ENCODE measurements at places on chromosomes 2 and 18.

GRCh38 chr2:60416221-60417008 lies 137.0 kb downstream of the BCL11A start:
- no peak for DNase-seq

DNA sequence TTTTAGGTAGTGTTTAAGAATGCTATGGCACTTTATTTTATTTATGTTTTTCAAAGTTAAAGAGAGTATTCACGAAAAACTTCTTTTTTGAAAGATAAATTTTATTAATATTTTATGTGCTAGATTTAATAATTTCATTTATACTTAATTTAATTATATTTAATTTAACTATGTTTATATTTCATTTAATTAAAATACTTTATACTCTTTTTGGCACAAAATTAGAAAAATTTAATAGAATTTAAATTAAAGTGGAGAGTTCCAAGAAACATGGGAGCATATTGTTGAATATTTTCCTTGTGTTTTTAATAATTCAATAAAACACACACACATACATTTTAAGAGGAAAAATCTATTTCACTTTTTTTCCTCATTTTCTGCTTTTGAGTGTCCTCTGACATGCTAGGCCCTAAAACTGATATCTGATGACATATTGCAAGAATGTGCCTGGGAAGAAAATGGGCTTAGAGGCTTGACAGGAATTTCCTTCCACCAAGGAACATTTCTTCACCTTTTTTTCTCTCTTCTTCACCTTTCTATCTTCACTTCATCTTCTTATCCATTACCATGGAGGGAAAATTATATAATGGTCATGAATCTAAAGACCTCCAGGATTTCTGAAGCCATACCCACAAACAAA lies 15.4 kb downstream of the ARHGAP28 start:
- no peak for DNase-seq

DNA sequence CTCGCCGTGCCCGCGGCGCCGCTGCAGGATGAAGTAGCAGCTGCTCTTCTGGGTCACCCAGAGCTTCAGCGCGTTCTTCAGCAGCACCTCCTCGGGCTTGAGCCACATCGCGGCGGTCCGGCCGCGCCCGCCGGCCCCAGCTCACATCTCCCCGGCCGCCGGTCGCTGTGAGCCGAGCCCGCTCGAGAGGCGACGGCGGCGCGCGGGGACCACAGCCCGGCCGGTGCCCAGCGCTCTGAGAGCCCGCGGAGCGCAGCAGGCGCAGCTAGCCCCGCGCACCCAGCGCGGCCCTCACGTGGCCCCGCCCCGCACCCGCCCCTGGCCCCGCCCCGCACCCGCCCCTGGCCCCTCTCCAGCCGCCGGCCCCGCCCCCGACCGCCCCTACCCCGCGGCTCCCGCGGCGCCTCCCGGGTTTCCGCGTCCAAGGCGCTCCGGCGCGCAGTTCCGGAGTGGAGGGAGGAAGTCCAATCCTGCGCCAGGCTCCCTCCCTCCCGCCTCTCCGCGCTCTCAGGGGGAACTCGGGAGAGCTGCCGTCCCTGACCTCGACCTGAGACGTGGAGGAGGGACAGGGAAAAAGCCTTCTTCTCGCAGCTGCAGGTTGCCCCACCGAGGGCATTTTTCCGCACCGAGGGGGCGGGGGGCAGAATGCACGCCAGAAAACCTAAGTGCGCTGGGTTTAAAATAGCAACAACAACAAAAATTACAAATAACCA lies at the start of gene TBC1D8:
TSS of gene TBC1D8 (minus strand) at position 237 of the 713 bp plus-strand sequence. CDS start at position 108, 129 bp downstream.
- DNase-seq, result peak; percentile 67

DNA sequence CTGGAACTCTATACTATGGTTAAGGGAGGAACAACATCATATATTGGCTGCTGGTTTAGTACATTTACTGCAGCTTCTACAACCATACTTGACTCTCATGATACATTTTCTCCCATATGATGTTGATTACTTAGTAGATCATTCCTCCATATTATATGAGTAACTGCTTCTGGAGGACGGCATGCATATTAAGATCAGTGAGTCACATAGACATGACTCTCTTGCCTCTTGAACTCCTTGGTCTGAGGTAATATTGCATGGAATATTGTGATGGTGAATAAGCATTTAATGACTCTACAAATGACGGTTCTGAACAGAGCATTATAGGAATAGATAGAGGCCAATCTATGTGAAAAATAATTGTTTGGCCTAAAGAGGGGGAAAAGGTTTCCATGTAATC lies 418.8 kb upstream of the SPHKAP start:
- DNase-seq, result no peak

GRCh38 chr2:214671319-214671885 lies 138.1 kb downstream of the BARD1 start:
- DNase-seq, result no peak

GRCh38 chr2:197453914-197454398 lies 604 bp downstream of the COQ10B start:
- no peak for DNase-seq

- DNase-seq, result peak; percentile 30
Observed at GRCh38 chr2:223019987-223020717, 31.8 kb upstream of the KCNE4 start.

GRCh38 chr2:61807036-61807757 lies 46.7 kb downstream of the FAM161A start:
- DNase-seq, result peak; percentile 23

- peak; percentile 37 for DNase-seq
Observed at GRCh38 chr2:105929516-105929915, 184.8 kb downstream of the NCK2 start.

DNA sequence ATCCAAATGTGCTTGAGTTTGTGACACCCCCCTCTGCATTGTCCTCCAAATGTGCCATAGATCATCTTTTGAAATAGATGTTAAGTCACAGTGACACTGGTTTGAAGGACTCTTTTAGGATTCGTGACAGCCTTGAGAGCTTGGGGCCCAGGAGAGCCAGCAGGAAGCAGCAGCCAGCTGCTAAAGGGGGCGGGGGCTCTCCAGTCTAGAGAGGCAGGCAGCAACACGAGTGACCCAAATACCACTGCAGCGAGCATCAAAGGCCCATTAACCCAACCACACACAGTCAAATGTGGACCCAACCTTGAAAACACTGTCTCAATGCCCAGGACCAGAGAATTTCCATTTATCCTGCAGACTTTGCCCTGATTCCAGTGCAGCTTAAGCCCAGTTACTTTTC lies 75.6 kb downstream of the ZBTB7C start:
- no peak for DNase-seq

GRCh38 chr2:188114014-188114413 lies 177.7 kb upstream of the GULP1 start:
- DNase-seq, result no peak

DNA sequence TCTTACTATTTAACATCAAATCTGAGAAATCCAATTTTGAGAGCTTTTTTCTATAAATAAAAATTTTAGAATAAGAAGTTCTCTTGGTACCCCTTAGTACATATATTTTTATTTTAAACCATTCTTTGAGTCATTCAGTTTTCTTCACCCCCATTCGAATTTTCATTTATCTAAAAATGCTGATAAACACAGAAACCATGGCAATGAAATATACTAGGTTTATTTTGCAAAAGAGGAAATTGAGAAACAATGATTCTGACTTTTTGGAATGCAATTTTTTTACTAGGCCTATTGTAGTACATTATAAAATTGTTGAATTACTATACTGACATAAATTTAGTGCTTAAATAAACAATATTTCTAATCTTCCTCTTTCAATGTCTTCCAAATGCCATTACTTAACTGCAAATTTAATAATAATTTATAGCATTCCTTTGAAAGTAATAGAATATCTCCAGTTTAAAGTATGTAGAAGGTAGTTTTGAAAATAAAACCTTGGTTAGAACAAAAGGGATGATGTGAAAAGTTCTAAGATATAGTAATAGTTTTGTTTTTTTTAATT lies 46.3 kb downstream of the TANK start:
- DNase-seq, result no peak

- no peak for DNase-seq
Observed at GRCh38 chr2:166335284-166335683, 40.5 kb downstream of the SCN9A start.

- DNase-seq, result no peak
Observed at GRCh38 chr2:126811101-126811500, 87.6 kb upstream of the TEX51 start.

DNA sequence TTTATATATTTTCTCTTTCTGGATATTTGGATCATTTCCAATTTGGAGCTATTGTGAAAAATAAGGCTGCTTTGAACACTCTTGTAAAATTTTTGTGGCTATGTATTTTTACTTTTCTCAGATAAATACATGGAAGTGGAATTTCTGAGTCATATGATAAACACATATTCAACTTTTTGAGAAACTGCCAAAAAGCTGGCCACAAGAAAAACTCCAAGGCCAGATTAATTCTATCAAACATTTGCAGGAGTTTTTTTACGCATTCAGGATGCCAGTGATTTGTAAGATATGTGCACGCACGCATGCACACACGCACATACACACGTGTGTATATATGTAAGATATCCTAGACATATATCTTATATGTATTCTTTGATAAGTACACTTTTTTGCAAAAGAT lies 477.5 kb upstream of the SPHKAP start:
- no peak for DNase-seq

DNA sequence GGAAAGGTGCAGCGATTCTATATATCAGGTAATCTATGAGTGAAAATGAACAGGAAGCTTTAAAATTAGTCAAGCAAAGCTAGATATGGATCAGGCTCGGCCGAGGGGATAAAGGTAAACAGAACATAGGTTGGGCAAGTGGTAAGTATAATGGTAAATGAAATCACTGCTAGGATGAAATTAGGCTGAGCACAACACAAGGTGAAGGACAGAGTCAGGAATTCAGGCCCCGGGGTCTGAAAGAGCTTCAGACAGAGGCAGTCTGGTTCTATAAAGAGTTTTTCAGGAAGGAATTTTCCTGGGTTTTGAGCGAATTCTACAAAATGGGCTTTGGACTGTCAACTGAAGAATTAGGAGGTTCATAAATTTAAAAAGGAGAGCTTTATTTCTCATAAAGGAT lies 513.2 kb upstream of the CDH2 start:
- no peak for DNase-seq

DNA sequence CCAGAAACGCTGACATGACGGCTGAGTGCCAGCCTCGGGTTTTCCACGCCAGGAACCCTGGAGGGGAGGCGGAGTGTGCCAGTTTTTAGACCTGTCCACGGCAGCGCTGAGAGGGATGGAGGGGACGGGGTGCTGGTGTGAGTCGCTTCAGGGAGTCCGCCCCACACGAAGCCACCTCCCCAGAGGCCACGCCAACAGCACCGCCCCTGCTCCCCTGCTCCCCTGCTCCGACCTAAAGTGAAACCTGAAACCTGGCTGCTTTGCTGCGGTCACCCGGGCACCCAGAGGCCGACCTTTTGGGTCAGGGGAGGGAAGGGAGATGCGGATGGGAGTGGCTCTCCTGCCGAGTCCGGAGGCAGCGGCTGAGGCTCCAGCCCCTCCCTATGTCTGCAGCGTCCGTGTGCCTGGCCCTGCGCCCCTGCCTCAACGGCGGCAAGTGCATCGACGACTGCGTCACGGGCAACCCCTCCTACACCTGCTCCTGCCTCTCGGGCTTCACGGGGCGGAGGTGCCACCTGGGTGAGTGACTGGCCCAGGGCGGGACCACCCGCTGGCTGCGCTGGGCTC lies 38.1 kb downstream of the SNED1 start:
- DNase-seq, result peak; percentile 57

DNA sequence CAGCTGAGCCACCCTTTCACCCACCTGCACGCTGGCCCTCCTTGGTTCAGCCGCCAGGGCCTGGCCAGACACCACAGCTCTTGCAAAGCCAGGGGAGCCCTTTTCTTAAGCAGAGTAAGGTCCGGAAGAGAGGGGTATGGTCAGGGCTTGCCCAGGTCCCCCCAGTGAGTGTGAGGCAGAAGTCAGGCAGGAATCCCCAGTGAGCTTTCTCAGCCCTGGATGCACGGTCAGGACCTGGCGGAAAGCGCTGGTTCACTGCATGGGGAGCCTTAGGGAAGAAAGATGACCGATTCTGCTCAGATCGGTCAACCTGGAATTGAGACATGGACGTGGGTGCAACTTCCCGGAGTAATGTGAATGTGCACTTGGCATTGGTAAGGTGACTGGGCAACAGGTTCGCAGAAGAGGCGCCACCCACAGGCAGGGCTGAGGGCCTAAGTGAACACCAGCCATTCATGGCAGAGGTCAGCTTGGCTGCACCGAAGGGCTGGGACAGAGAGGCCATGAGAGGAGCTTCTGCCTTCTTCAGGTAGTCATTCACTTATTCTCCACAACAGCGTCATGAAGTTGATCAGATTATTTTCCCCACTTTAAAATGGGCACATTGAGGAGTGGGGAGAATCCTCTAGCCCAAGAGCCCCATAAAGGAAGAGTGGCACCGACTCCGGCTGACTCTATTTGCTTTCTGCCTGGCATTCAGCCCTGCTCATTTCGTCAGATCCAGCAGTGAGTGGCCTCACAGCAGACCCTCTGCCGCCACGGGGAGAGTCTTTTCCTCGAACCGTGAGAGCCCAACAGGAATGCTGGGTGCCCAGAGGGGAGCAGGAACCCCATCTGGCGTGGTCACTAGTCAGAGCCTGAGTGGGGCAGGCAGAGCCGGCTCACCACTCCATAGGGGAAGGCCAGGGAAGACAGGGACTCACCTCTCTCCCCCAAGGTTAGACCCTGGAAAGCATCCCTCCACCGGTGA lies 35.8 kb downstream of the SCTR start:
- no peak for DNase-seq

GRCh38 chr18:56851774-56852173 lies 200.6 kb downstream of the WDR7 start:
- no peak for DNase-seq

GRCh38 chr2:125330133-125330532 lies 1305.0 kb downstream of the CNTNAP5 start:
- no peak for DNase-seq

Measured in activated CD4-positive, alpha-beta T cell treated with anti-CD3 and anti-CD28 coated beads, Interleukin-10, Interleukin-2, amounts not matched to agents 100 ng/mL and 50 ng/mL, durations not matched to agents 16 hours and 8 hours (primary cell).